Stimulated activated CD8-positive, alpha-beta memory T cell treated with anti-CD3 and anti-CD28 coated beads, Interleukin-7, amount 100 ng/mL, for 48 hours (primary cell): ENCODE measurements at places on chromosomes 5 and 9.
A peak's percentile ranks its signal among the peaks of the same experiment; 100 is the strongest.

GRCh38 chr5:35443803-35444595 lies 173.7 kb upstream of the SPEF2 start:
- no peak for DNase-seq

GRCh38 chr9:35756275-35757225 lies 2.5 kb upstream of the MSMP start:
- DNase-seq: peak; percentile 79

DNA sequence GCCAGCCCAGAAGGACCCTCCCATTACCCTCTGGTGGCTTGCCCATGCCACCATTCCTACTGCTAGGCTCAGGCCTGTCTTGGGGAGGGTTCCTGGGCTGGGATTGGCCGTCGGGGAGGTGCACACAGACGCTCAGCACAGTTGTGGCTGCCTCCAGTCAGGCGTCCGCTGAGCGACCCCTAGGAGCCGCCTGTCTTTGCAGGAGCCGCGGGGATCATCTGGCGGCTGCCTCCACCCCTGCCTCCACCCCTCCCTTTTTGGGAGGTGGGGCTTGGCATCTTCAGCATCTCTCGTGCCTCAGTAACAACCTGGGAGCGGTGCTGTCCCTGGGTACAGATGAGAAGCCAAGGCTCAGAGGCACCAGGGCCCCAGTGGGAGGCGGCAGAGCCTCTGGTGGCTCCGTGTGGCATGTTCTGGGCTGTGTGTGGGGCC lies 39.6 kb downstream of the RXRA start:
- DNase-seq: no peak

DNA sequence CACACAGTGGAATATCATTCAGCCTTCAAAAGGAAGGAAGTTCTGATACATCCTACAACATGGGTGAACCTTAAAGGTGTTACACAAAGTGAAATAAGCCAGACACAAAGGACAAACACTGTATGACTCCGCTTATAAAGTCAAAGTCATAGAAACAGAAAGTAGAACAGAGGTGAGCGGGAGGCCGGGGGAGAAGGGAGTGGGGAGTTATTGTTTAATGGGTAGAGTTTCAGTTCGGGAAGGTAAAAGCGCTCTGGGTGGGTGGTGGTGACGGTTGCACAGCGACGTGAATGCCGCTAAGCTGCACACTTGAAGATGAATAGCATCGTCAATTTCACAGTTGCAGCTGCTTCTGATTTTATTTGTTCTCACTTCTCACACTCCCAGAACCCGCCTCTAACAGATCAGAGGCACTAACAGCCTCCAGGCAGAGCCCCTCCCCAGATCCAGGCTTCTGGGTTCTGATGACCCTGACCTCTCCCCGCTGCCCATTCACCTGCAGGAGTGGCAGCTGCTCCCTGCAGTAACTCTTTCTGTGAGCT lies 34.1 kb downstream of the BNIP1 start:
- DNase-seq: no peak

DNA sequence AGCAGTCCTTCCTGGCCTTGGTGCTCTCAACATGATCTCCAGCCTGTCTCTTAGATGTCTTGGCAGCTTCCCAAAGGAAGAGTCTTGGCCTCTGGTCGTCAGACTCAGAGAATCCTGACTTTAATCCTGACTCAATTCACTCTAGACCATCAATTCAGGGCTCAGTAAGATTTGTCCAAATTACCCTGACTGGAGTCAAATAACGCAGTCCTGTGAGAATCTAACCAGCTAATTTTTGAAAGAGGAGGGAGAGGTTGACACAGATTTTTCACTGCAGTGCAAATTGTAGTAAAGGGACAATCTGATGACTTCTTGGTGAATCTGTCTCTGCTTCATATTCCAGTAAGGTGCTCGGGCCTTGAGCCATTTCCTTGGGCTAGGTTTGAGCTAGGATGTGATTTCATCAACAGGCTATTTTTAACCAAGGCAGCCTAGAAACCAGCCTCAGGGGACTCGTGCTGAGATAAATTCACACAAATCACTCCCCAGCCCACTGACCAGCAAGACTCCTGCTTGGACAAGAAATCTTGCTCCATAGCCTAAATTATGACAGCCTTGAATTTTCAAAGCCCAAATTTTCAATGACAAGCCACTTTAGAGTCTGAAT lies 257.4 kb downstream of the ENC1 start:
- no peak for DNase-seq

DNA sequence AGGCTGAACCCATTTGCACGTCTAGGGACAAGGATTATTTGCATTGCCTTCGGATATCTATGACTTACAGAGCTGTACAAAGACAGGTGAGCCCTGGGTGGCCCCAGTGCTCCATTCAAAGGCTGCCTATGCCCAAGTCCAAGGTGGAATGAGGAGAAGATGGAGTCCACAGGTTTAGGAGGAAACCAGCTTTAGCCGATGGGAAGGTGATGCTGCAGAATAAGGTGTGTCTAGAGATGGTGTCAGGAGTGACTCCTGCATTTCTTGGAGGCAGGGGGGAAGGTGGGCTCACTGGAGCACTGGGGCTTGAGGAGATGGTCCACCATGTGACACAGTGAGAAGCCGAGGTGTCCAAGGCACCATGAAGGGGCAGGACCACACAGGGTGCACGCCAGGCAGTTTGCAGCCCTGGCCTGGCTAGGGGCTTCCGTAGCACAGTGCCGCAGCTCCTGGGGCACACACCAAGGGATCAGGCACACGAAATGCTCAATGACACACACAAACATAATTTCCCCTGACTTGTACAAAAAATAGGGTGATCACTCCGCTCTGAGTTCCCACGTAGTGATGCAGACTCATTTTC lies 32.1 kb downstream of the SEMA4D start:
- no peak for DNase-seq

DNA sequence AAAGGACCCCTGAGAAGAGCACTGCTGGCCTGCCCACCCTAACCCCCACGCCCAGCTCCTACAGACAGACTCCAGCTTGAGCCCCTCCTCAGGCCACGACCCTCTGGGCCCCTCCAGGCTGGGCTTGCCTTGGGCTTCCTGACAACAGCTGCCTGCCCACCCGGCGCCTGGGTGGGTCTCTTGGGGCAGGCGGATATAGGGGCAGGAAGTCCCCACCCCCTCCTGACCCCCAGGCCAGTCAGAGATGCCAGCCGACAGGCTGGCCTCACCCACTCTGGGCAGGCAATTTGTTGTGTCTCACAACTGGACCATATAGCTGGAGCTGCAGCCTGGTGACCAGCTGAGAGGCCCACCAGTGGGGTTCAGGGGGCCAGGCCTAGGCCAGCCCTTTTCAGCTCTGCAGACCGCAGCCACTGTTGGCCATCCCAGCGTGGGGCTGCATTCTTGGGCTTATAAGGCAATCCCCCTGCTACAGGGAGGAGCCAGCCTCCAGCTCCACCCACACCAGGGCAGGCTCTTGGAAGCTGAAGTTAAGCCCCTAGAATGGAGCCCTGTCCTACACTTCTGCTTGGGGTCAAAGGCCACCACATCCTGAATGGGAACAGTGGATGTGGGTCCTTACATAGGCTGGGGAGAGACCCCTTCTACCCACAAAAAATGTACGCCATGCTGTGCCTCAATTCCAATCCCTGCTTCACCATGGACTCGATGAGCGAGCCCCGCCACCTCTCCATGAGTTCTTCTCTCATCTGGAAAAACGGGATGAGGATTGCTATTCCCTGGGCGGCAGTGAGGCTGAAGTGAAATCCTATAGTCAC lies 2.0 kb downstream of the PDLIM7 start:
- no peak for DNase-seq
